ENCODE measurements at places on chromosomes 12 and 14.

GRCh38 chr14:95770777-95771176 is 56.9 kb upstream of the TCL1A start:
- no peak for DNase-seq

GRCh38 chr12:119669744-119670472 is 2.0 kb downstream of the PRKAB1 start:
- no peak for DNase-seq

DNA sequence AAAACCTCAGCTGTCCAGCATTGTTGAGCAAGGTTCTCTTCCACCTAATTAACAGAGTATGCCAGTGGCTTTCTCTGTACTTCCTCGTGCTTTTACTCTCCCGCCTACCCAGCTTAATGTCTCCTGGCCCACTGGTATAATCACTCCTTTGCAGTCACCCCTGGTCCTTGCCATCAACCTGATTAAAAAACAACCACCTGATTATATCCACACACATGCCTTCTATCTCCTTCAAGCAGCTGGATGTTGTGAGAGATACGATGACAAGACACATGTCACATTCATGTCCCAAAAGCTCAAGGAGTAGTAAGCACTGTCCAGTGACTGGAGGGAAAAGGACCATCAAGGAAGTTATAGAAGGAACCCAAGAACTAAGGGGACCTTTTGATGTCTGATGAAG is 241.3 kb upstream of the GRIP1 start:
- no peak for DNase-seq

GRCh38 chr12:124109760-124110159 is 136.7 kb downstream of the ZNF664 start:
- DNase-seq, result no peak

GRCh38 chr14:92252323-92252722 is 70.6 kb upstream of the SLC24A4 start:
- DNase-seq, result no peak

DNA sequence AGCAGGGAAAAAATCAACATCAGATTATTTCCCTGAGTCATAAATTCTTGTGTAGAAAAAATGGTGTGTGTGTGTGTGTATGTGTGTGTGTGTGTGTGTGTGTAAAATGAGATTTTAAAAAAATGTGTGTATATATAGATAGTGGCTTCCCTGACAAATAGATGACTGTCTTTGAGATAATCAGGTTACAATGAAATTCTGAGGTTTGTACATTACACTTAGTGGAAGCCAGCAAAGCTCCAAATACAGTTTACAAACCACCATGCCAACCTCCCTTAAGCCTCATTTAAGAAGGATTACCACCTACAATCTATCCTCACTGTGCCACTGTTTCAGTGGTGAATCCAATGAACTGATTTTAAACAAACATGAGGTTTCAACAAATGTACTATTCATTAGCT is 93.8 kb downstream of the MED13L start:
- no peak for DNase-seq
